ENCODE measurements at places on chromosomes 3 and 15.

DNA sequence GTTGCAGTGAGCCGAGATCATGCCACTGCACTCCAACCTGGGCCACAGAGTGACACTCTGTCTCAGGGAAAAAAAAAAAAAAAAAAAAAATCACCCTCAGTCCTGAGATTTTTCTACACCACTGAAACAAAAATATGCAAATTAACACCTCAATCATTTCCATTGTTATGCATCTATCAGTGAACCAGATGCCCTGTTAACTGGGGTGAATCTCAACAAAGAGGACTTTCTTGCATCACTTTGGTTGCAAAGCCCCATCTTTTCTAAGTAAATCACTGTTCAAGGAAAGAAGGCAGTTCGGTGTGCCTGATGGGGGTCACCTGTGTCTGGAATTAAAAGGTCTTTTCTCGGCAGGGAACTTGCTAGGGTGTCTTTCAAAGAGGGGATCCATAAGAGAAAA is 421.6 kb downstream of the EPHB1 start:
- no peaks in the 10 kb centered on the region for H3K4me1 ChIP-seq
- H3K27me3 ChIP-seq: peaks cover 3% of the 10 kb centered on the region
- no peak overlapping the region for H3K4me3 ChIP-seq
- no peak overlapping the region for H3K27ac ChIP-seq

- no peaks in the 10 kb centered on the region for H3K4me1 ChIP-seq
- H3K27me3 ChIP-seq: no peaks in the 10 kb centered on the region
- no peak overlapping the region for H3K27ac ChIP-seq
- no peaks in the 10 kb centered on the region for H3K36me3 ChIP-seq
- no peak overlapping the region for H3K4me3 ChIP-seq
- DNase-seq: no peak
Observed at GRCh38 chr3:106631373-106632108, 745.7 kb upstream of the CCDC54 start.

- no peak overlapping the region for H3K4me3 ChIP-seq
- no peak for DNase-seq
- H3K4me1 ChIP-seq: no peaks in the 10 kb centered on the region
- no peaks in the 10 kb centered on the region for H3K36me3 ChIP-seq
- H3K27me3 ChIP-seq: peaks cover 33% of the 10 kb centered on the region
- H3K27ac ChIP-seq: no peak overlapping the region
Observed at GRCh38 chr3:130509008-130509407, 8.0 kb upstream of the COL6A6 start.

DNA sequence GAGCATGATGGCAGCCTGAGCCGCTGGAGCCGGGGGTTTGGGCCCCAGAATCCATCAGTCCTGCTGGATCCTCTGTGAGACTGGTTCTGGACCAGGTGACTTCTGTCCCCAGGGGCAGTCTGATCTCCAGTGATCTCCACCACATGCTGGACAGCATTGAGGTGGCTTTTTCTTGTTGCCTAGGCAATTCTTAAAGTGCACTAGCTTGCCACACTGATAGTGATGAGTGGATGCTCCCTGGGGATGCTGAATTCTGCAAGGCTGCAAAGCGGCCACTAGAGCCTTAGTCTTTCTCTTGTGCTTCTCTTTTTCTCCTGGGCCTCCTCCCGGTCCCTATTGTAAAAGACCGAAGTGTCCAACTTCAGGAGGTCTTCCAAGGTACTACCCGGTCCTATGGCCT is 70.4 kb upstream of the ATP11B start:
- no peak for DNase-seq
- H3K4me3 ChIP-seq: no peak overlapping the region
- no peaks in the 10 kb centered on the region for H3K4me1 ChIP-seq
- no peak overlapping the region for H3K27ac ChIP-seq

GRCh38 chr3:188486126-188486525 is 332.2 kb downstream of the LPP start:
- no peaks in the 10 kb centered on the region for H3K27me3 ChIP-seq
- peaks cover 3% of the 10 kb centered on the region for H3K4me1 ChIP-seq
- H3K27ac ChIP-seq: no peak overlapping the region
- no peak for DNase-seq

- peaks cover 20% of the 10 kb centered on the region for H3K4me1 ChIP-seq
- H3K27me3 ChIP-seq: no peaks in the 10 kb centered on the region
- no peak for DNase-seq
- no peak overlapping the region for H3K4me3 ChIP-seq
- no peak overlapping the region for H3K27ac ChIP-seq
- H3K36me3 ChIP-seq: no peaks in the 10 kb centered on the region
Observed at GRCh38 chr15:60661080-60661645, 182.2 kb upstream of the ICE2 start.

- peaks cover 55% of the 10 kb centered on the region for H3K36me3 ChIP-seq
- H3K27ac ChIP-seq: peak overlapping the region; percentile 99
- no peaks in the 10 kb centered on the region for H3K27me3 ChIP-seq
- H3K4me3 ChIP-seq: peak overlapping the region; percentile 89
Observed at GRCh38 chr15:74782259-74783071, 585 bp downstream of the CSK start.

DNA sequence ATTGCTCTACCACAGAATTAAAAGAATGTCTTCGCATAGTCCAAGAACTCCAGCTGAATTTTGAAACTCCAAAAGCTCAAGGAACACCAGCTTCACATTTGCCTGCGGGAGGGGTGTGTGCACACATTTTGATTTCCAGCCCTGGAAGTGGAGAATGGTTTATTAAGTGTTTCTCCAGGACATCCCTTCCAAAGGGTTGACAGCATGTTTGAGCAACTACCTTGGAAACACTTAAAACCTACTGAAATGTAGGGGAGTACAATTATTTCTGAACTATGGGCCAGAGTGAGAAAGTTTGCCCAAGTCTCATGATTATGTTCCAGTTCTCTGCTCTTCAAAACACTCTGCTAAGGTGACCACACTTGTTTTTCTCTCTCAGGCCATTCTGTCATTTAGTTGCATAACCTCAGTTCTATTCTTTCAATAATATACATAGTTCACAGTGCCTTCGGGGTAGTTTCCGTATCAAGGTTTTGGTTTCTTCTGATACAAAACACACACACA is 7.9 kb downstream of the ACP3 start:
- H3K36me3 ChIP-seq: no peaks in the 10 kb centered on the region
- DNase-seq: no peak
- H3K27ac ChIP-seq: no peak overlapping the region
- no peak overlapping the region for H3K4me3 ChIP-seq
- H3K4me1 ChIP-seq: no peaks in the 10 kb centered on the region

GRCh38 chr3:25604107-25604805 is 60.5 kb downstream of the TOP2B start:
- peaks cover 9% of the 10 kb centered on the region for H3K4me1 ChIP-seq
- H3K27ac ChIP-seq: no peak overlapping the region
- no peaks in the 10 kb centered on the region for H3K27me3 ChIP-seq
- DNase-seq: no peak

- no peak overlapping the region for H3K27ac ChIP-seq
- H3K4me1 ChIP-seq: peaks cover 36% of the 10 kb centered on the region
- H3K36me3 ChIP-seq: no peaks in the 10 kb centered on the region
- no peak overlapping the region for H3K4me3 ChIP-seq
- peaks cover 20% of the 10 kb centered on the region for H3K27me3 ChIP-seq
Observed at GRCh38 chr15:74156678-74157411, 16.7 kb upstream of the ISLR start.

- peaks cover 7% of the 10 kb centered on the region for H3K27me3 ChIP-seq
- no peak overlapping the region for H3K27ac ChIP-seq
- H3K36me3 ChIP-seq: no peaks in the 10 kb centered on the region
Observed at GRCh38 chr3:53551324-53551723, 56.9 kb downstream of the CACNA1D start.

DNA sequence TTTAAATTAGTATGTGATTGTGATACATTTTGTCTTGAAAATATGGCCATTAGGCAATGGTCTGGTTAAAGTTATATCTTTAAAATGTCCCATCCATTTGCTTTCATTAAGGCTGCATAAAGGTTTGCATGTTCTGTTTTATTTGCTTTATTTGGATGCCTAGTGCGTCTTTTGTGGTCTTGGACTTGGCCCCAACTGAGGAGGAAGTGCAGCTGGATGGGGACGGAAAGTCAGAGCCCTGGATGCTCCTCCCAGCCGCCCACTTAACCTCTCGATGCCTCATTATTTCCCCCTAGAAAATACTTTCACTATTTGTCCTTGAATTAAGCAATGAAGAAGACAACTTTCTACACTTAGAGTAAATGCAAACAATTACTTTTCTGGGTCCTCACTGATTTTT is 898.2 kb downstream of the MCTP2 start:
- DNase-seq: no peak
- no peak overlapping the region for H3K27ac ChIP-seq
- H3K4me1 ChIP-seq: no peaks in the 10 kb centered on the region

- H3K36me3 ChIP-seq: no peaks in the 10 kb centered on the region
- no peak for DNase-seq
- peaks cover 4% of the 10 kb centered on the region for H3K4me1 ChIP-seq
- no peak overlapping the region for H3K27ac ChIP-seq
- H3K27me3 ChIP-seq: peaks cover 33% of the 10 kb centered on the region
Observed at GRCh38 chr15:66854012-66854965, 152.3 kb downstream of the SMAD6 start.

DNA sequence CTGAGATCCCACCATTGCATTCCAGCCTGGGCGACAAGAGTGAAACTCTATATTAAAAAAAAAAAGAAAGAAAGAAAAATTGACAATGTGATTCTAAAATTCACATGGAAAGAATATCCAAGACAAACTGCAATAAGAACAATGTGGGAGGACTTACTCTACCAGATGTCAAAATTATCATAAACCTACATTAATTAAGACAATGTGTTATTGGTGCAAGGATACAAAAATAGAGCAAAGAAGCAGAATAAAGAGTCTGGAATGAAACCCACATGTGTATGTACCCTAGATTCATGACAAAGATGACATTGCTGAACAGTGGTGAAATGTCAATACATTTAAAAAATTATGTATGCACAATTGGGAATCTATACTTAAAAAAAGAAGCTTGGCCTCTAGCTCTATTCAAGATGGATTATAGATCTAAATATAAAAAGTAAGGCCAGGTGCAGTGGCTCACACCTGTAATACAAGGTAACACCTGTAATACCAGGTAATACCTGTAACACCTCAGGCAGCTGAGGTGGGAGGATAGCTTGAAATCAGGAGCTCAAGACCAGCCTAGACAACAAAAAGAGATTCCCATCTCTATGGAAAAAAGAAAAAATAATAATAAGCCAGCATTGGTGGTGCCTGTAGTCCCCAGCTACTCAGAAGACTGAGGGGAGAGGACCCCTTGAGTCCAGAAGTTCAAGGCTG is 45.7 kb downstream of the ZBTB11 start:
- H3K27ac ChIP-seq: no peak overlapping the region
- DNase-seq: no peak
- H3K27me3 ChIP-seq: no peaks in the 10 kb centered on the region
- no peaks in the 10 kb centered on the region for H3K36me3 ChIP-seq

DNA sequence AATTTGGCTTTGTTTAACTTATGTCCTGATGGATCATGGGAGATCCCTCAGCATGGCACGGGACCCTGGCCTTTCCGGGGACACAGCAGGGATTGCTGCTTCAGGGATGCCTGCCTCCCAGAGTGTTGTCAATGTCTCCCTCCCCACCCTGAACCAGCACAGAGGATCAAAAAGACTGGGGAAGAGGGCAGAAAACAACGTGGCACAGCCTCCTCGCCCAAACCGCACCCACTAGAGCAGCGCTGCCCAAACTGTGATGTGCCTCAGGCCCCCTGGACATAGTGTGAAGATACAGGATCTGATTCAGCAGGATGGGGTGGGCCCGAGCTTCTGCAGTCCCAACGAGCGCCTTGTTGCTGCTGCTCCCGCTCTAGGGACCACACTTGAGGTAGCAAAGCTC is 34.5 kb downstream of the SLC6A20 start:
- no peaks in the 10 kb centered on the region for H3K36me3 ChIP-seq
- H3K27ac ChIP-seq: no peak overlapping the region
- peaks cover 2% of the 10 kb centered on the region for H3K4me1 ChIP-seq
- H3K27me3 ChIP-seq: peaks cover 3% of the 10 kb centered on the region
- no peak for DNase-seq

- H3K4me3 ChIP-seq: no peak overlapping the region
- DNase-seq: no peak
- no peaks in the 10 kb centered on the region for H3K27me3 ChIP-seq
- no peak overlapping the region for H3K27ac ChIP-seq
Observed at GRCh38 chr3:8103954-8104353, 397.7 kb upstream of the LMCD1 start.

DNA sequence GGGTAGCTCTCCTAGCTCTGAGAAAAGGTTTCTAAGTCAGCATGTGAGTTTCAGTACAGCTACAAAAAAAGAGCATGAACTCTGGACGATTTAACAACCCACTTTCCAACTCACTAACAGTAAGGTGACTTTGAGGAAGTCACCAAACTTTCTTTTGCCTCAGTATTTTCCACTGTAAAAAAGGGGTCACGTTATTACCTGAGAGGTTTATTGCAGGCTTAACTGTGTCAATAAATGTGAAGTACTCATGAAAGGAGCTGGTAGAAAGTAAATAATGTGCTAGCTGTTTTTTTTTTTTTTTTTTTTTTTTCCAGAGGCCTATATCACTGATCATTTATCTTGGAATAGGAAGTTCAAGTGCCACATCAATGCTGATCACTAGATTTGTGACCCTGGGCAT is 89.3 kb downstream of the PLSCR2 start:
- H3K4me3 ChIP-seq: no peak overlapping the region
- DNase-seq: no peak
- H3K4me1 ChIP-seq: no peaks in the 10 kb centered on the region
- no peaks in the 10 kb centered on the region for H3K36me3 ChIP-seq
- H3K27ac ChIP-seq: no peak overlapping the region

GRCh38 chr15:29873264-29873663 is 51.0 kb upstream of the TJP1 start:
- no peaks in the 10 kb centered on the region for H3K4me1 ChIP-seq
- DNase-seq: no peak
- no peaks in the 10 kb centered on the region for H3K36me3 ChIP-seq
- H3K27me3 ChIP-seq: peaks cover 39% of the 10 kb centered on the region

DNA sequence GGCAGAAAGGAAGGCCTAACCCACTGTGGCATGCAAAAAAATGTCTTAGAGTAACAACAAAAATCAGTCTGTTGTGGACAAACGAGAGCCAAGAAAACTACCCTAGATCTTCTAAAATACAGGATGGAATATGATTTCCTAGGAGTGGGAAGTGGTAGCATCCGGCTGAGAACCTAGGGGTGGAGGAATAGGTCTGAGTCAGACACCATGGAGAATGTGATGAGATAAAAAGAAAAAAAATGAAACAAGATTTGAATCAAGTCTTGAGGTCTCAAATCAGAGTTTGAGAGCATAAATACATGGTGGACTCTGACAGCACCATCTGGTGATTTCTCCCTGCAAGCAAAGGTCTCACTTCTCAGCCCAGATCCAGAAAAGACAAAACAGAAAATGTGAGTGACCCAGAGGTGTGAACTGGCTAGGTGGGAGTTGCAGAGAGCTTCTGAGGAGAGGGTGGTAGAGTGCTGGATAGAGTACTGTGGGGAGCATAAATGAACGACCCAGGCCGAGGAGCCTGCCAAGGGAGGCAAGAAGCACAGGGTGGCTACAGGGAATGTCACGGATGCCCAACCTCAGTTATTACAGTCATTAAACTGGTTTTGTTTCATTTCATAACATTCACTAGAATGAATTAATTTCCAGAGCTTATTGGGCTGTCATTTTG is 27.6 kb upstream of the VEPH1 start:
- H3K4me1 ChIP-seq: no peaks in the 10 kb centered on the region
- H3K27me3 ChIP-seq: peaks cover 4% of the 10 kb centered on the region
- no peak overlapping the region for H3K27ac ChIP-seq
- no peak overlapping the region for H3K4me3 ChIP-seq

GRCh38 chr3:42639192-42639591 is 14.3 kb upstream of the ZBTB47 start:
- peaks cover 12% of the 10 kb centered on the region for H3K36me3 ChIP-seq
- peaks cover 8% of the 10 kb centered on the region for H3K4me1 ChIP-seq
- H3K4me3 ChIP-seq: no peak overlapping the region
- no peak for DNase-seq
- no peak overlapping the region for H3K27ac ChIP-seq
